ENCODE measurements at places on chromosomes 2 and 18. TPM values are rescaled to one million over a fixed set of nuclear protein-coding genes. Genes with fewer than 3 reads are reported as not detected.
A peak's percentile ranks its signal among the peaks of the same experiment; 100 is the strongest.

The TCF7L1 gene
- total RNA-seq, result 8.3 TPM

The LOXL3 gene
- total RNA-seq, result 24.9 TPM

The QPCT gene
- total RNA-seq, result 6.8 TPM

The PUS10 gene
- total RNA-seq, result 2.6 TPM

The SELENOI gene
- 11.8 TPM for total RNA-seq

The GPN1 gene
- total RNA-seq, result 19.0 TPM

The MALT1 gene
- total RNA-seq, result 17.7 TPM

The SCN7A gene
- total RNA-seq, result 3.0 TPM

The DYNAP gene
- total RNA-seq, result not detected

The PRKRA gene
- total RNA-seq, result 71.5 TPM

The TUBB8B gene
- total RNA-seq, result not detected

The SNRPD1 gene
- 4.3 TPM for total RNA-seq

DNA sequence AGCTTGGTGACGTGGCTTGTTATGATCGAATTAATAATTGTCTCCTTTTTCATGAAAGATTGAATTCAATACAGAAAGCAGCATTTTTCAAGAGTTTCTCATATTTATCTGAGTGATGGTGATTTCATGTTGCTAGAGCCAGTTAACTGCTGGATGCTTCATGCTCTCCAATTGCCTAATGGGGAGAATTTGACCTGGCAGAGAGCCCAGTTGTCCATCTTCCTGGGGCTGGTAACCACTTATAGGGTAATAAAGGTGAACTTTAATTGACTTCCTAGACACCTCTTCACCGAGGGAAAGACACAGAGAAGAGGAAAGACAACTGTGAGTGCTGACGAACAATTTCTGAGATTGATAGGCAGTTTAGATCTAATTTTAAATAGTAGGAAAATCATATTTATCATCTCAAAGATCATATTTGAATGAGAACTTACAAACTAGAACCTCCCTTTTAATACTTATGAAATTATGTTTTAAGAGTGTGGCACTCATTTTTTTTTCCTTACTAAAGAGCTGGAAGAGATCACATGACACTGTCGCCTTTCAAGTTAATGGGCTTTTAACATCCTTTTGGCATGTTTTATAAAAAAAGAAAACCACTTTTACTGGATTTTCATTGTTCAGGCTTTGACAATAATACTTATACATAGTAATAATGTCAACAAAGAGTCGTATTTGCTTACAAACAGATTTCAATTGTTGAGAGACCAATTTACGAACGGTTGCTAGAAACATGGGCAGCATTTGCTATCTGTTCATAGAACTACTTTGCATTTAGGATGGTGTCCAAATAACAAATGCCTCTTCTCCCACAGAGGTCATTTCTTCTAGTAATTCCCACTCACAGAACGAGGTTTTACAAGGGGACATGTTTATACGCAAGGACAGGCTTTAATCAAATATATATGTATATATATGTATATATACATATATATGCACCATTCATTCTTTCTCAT is 153.3 kb downstream of the RAPGEF4 start:
- no peak for DNase-seq

DNA sequence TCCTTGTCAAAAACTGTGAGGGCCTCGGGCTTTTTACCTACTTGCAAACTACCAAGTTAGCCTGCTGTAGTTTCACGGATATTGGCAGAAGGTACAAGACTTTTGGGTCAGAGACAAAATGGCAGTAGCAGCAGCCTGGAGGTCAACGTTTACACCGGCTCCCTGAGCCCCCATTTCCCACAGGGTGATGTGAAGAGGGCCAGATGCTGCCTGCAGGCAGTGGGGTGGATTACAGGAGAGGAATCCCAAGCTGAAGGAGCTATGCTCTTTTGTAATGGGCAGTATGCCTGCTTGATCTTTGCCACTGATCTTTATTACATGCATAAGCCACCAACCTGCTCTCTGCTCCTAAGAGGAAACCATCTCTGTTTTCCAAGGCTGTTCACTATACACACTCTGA is 29.5 kb upstream of the SP5 start:
- DNase-seq, result no peak

DNA sequence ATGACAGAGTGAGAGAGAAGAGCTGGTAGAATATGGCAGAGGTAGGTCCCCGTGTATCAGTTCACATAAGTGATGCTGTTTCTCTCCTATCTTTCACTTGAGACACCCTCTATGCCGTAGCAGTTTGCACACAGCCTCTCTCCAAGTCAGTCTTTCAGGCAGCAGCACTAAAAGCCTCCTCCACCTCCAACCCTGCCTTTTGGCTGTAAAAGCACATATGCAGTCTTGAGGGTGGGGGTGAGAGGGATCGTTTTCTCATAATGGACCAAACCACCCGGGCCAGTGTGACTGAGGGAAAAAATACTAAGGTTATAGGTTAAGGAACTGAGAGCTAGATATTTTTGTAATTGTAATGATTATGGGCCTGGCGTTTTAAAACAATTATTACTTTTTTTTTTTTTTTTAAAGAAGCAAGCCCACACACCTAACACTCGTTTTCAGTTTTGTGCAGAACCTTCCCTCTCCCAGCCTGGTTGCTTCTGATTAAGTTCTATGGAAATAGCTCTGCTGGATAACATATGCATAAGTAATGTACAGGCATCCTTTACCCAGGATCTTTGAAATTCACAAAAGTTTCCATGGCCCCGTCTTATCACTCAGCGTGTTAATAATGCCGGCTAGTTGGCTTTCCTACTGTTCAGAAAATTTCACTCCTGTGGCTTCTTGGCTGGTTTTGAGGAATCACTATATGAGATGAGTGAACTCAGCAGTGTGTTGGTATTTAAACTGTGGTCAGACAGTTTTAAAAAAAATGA is 112.2 kb upstream of the MEIS1 start:
- DNase-seq, result no peak

DNA sequence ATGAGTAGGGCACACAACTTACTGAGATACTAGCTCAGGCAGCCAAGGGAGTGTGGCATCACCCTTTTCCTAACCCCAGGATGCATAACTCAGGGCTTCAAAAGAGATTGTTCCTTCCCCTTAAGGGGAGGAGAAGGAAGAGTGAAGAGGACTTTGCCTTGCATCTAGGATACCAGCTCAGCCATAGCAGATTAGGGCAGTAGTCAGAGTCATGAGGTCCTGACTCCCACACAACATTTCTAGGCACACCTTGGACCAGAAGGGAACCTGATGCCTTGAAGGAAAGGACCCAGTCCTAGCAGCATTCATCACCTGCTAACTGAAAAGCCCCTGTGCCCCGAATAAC is 1433.2 kb upstream of the TMEFF2 start:
- DNase-seq, result no peak

GRCh38 chr2:178237488-178238153 is 43.3 kb downstream of the OSBPL6 start:
- DNase-seq, result no peak

GRCh38 chr2:121360566-121361300 is 75.7 kb upstream of the TFCP2L1 start:
- peak; percentile 27 for DNase-seq

- DNase-seq, result no peak
These were observed 190.5 kb upstream of the TWIST2 start for GRCh38 chr2:238657132-238658053.

DNA sequence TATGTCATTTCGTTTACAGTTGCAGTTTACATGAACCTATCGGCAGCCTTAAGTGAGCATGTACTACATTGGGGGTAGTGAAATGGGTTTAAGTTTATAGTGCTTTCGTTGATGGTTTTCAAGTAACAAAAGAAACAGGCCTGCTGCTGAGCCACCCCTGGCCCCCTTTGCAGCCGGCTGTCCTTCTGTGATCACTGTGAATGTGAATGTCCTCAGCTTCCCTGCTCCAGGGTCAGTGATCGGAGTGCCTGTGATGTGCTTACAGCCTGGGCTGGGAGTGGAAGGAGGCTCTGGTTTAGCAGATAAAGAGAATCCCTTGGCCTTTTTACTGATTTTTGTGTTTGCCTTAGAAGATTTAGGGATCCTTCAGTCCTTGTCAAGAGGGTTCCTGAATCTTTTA is 154.2 kb downstream of the FAM210A start:
- no peak for DNase-seq

GRCh38 chr18:801137-801536 is 10.9 kb downstream of the YES1 start:
- no peak for DNase-seq

DNA sequence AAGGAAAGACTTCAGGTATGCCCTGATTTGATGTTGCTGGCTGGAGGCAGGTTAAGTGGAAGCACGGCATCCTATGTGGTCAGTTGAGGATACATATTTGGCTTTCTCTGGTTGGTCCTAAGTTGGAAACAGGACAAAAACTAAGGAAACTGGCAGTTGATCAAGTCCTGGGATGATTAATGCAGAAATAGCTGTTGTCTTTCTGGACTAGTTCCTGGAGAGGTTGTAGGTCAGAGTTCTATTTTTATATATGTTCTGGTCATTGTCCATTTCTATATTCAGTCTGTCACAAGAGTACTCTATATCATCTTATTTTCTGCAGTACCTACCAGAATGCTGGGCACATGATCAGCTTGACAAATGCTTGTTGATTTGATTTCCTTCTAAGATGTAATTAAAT is 4.0 kb upstream of the SLC35F5 start:
- no peak for DNase-seq

DNA sequence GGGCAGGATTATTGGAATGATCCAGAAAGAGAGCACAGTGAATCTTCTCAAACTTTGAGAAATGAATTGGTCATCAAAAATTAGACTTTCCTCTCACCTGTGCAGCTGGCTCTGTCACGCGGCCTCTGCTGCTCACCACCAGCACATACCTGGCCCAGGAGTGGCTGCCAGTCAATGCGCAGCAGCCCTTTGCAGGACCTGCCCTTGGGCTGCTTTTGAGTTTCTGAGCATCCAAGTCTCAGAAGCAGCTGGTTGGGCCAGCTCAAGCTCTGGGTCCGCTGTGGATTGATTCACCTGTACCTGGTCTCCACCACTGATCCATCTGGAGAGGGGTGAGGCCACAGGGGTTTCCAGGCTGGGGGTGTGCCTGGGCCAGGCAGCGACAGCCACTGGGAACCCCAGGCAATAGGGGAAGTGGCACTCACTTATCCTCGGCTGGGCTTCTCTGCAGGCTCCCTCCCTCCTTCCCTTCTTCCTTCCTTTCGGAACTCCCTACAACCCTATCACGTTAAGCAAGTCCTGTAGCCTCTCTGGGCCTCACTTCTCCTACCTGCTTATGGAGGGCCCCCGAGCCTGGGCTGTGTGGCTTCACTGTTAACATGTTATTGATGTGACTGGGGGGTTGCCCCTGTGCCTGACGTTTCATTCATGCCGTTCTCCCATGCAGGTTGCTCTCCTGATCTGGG is 48.1 kb downstream of the SH3BP4 start:
- no peak for DNase-seq

DNA sequence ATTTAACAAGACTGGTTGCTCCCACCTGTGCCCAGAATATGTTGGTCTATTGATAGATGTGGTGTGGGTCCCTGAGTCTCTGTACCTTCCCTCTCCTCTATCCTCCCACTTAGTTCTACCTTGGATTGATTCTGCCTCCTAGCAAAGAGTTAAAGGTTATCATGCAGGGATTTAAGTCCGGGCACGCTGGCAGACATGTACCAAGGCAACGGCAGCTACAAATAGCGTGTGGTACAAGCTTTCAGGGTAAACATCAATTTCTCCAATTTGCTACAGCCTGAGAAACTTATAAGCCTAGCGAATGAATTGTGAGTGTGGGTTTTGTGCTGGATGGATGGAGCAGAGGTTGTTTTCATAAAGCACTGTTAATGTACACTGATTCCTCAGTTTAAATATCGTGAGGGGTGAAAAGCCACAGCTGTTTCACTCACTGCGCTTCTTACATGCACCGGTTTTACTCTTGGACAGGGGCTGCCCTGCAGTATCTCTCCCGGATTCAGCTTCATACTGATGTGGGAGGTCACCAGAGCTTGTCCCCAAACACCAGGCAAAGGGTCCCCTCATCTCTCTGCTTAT is 289.8 kb downstream of the ICOS start:
- DNase-seq, result no peak

DNA sequence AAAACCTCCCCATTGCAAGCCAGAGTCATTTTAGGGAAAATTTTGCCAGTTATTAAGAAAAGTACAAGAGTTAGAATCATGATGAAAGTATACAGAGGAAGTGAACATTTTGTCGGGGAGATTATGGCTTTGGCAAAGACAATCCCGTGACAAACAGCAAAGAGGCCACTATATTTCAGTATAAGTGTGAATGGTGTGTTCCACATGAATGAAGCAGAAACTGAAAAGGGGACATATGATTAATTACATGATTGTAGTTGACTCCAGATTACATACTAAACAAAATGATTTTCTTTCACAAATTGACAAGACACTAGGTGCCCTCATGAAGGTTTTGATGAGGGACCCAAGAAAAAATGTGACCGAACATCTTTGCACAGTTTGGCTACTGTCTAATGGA is 42.0 kb downstream of the SP140 start:
- no peak for DNase-seq

DNA sequence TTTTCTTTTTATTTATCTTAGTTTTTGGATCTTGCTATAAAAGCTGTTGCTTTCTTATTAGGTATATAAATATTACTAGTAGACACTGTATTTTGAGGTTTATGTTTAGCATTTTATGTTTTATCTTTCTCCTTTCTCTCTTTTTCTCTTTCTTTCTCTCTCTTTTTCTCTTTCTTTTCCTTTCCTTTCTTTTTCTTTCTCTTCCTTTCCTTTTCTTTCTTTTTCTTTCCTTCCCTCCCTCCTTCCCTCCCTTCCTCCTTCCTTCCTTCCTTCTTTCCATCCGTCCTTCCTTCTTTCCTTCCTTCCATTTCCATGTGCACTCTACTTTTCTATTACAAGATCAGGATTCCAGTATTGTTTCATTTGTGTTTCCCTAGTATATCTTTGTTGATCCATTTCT is 814.8 kb downstream of the KCNJ3 start:
- no peak for DNase-seq

DNA sequence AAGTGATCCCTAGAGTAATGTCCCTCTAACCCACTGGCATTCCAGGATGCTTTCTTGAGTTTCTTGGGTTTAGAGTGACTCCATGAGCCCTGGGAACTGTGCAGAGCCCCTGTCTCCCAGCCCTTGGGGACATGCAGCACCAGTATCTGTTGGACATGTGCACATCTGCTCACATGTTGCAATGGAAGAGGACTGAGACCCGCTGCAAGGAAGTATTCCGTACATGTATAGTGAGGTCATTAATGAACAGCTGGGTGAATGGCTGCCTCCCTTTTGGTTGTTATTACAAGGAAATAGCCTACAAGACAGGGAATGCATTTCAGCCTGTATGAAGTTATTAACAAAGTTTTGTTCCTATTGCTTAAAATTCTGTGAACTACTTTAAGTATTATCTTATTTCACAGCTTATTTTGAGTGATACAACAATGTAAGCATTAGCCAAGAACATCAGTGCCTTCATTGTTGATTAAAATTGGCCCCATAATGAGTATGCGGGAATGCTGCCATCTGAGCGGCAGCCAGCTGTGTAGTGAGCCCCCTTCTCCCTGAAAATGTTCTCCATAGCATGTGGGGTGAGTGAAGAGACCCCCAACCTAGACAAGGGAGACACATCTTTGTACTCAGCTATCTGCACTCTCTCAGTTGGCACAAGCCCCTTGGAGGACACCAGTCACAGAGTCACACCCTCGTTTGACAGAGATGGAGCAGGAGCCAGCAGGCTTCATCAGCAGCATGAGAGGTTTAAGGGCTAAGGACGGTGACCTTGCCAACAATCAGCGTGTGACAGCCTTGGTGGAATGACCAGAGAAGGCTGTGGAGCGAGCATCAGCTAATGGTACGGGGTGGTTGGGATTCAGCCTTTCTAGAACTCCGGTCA is 87.4 kb downstream of the FAM210A start:
- no peak for DNase-seq

Measured in thoracic aorta (tissue), 2 donors.